ENCODE measurements at places on chromosomes 3 and 15.

- DNase-seq: no peak
Observed at GRCh38 chr3:113272385-113272779, 61.0 kb downstream of the BOC start.

DNA sequence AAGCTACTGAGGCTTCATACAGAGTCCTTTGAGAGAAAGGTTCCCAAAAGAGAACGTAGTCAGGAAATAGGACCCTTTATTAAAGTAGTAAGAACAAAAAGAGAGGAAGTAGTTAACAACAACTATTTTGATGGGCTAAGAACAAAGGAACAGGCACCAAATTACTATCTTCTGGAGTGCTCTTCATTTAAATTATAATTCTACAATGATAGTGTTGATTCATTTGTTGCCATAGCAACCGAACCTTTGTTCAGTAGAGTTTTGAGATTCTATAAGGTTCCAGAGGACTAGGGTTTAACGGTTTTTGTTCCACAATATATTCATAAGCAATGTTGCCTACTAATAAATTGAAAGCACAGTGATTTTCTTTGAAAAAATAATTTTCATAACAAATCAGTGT lies 78.8 kb downstream of the CMSS1 start:
- DNase-seq: no peak

GRCh38 chr15:84016371-84016770 lies 219.2 kb upstream of the GOLGA6L4 start:
- DNase-seq: no peak

DNA sequence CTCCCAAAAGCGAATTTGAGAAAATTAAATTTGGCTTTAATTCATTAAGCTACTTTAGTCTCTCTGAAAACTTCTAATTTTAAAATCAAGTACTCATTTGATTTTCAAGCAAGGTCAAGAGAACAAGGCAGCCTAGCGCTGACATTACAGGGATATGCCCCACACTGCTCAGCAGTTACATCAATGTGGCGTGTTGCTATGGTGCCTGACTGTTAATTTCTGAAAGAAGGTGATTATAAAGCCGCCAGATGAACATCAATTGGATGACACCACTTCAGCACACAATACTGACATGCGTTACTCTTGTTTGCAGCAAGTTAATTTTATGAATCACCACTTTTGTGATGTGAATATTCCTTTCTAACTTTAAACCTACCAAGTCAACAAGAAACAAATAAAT lies 284.4 kb downstream of the FOXP1 start:
- no peak for DNase-seq

GRCh38 chr15:75200765-75201615 lies 692 bp upstream of the C15orf39 start:
- no peak for DNase-seq

- DNase-seq: no peak
Observed at GRCh38 chr15:75023872-75024636, 664 bp downstream of the PPCDC start.

- DNase-seq: no peak
Observed at GRCh38 chr3:82957696-82958095, 1196.3 kb upstream of the GBE1 start.

GRCh38 chr3:48140936-48141603 lies 47.1 kb downstream of the CDC25A start:
- DNase-seq: no peak

DNA sequence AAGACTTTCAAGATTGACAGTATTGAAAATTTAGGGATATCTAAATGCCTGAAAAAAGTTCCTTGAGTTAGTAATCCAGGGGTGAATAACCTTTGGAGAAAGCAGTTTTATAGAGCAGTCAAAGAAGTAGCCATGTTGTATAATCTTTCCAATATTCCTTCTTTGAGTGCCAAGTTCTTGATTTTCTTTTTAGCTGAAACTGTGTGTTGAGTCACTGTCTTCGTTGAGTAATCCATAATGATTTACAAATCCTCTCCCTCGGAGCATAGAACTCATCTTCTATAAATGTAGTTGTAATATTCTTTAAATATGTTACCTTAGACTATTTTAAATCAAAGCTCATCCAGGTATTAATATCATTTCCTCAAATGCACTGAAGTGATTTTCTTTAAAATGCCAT lies 135.2 kb downstream of the BBX start:
- DNase-seq: no peak

- DNase-seq: no peak
Observed at GRCh38 chr15:89501646-89502045, 5.3 kb upstream of the RHCG start.

DNA sequence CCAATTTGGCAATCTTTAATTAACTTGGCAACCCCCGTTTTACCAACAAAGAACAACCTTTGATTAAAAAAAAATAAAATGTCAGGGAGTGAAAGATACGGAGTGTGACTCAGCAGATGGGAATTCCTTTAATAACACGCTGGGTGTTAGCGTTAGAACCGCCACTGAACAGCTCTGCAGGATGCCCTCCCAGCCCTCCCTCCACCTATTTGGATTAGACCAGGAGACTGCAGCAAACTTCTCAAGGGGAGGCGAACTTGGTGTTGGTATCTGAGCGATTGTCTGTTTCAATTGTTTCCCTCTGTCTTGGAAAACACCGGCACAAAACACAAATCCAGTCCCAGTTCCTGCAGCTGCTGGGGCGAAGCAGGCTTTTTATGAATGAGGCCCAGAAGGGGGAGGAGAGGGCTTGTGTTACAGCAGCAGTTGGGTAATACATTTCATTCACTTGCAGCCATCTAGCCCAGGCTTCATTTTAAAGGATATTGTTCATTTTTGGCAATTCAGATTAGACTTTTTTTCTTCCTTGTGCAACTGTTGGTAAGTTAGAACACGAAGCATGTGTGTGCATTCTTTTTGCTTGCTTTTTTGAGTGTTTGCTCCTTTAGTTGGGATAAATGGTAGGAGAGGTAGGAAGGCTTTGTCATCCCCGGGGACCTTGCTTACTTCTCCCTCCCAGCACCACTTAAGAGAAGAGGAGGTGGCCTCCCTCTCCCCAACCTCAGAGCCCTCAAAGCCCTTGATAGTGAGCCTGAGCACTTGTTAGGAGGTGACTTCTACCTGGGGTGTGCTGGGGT lies 152.3 kb downstream of the IGF1R start:
- no peak for DNase-seq

GRCh38 chr3:75042941-75043340 lies 428.5 kb upstream of the CNTN3 start:
- DNase-seq: no peak

DNA sequence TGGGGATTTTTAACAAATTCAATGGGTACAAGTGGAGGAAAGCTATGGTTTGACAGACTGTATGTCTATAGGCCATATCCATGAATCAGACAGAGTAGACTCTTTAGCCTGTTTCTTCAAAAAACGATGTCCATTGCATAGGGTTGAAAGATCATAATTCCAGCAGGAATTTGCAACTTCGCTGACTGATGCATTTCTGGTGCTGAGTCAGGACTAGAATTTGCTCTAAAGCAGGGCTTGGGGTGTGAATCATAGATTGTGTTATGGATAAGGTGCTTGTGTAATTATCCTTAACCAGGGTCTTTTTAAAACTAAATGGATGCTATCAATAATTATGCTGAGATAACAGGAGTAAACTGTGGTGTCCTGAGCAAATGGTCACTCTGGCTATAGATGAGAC lies 200.4 kb upstream of the TBC1D5 start:
- DNase-seq: no peak

DNA sequence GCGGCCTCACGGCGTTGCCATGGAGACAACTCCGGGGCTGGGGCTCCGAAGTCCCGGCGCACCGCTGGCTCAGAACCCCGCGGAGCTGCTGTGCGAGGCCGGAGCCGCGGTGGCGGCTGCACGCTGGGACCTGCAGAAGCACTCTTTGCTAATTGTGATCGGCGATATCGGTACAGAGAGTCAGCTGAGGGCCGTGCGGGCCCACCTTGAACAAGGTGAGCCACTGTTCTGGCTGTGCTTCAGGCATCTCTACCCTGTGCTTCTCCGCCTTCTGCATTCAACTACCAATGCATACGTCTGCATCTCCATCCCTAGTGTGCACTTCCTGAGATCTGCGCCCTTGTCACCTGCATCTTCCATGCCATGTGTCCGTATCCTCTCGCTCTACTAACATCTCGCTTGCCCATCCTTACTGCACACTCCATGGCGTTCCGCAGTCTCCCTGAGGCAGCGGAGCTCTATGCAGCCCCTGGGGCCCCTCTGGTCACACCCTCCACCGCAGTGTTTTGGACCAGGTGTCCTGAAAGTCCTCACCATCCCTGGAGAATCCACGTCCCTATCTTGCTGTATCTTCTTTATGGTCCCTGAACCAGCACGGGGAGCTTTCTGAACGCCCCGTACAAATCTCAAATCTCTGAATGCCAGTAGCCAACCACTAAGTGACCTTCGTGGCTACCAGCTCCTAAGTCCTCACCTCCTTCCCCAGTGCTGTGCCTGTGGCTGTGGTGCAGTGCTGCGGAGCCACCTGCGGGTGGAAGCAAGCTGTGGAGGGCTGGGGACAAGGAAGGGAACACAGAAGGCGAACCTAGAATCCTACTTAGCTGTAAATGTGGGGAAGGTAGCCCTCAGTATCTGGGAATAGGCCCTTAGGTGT lies 6.2 kb upstream of the MAP1A start:
- DNase-seq: no peak

- no peak for DNase-seq
Observed at GRCh38 chr3:105399062-105399461, 32.4 kb downstream of the ALCAM start.

DNA sequence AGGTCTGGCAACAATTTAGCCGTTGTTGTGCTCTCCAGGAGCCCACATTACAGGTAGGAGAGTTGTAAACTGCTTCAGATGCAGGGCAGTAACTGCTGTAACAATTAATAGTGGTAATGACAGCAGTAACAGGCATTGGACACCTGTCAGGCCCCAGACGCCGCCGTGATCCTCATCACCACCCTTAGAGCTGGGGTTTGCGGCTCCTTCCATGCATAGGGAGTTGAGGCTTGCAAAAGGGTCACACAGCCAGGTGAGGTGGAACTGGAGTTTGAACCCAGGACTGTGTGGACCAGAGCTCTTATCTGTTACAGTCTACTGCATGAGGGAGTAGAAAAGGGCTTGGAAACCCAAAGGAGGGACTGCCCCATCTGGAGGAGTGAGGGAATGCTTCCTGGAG lies 26.8 kb upstream of the NR2C2 start:
- no peak for DNase-seq

GRCh38 chr15:36951731-36952247 lies 148.6 kb downstream of the MEIS2 start:
- DNase-seq: no peak

GRCh38 chr15:69140306-69140705 lies 20.1 kb upstream of the GLCE start:
- no peak for DNase-seq

GRCh38 chr3:55951388-55951787 lies 464.3 kb upstream of the WNT5A start:
- no peak for DNase-seq

DNA sequence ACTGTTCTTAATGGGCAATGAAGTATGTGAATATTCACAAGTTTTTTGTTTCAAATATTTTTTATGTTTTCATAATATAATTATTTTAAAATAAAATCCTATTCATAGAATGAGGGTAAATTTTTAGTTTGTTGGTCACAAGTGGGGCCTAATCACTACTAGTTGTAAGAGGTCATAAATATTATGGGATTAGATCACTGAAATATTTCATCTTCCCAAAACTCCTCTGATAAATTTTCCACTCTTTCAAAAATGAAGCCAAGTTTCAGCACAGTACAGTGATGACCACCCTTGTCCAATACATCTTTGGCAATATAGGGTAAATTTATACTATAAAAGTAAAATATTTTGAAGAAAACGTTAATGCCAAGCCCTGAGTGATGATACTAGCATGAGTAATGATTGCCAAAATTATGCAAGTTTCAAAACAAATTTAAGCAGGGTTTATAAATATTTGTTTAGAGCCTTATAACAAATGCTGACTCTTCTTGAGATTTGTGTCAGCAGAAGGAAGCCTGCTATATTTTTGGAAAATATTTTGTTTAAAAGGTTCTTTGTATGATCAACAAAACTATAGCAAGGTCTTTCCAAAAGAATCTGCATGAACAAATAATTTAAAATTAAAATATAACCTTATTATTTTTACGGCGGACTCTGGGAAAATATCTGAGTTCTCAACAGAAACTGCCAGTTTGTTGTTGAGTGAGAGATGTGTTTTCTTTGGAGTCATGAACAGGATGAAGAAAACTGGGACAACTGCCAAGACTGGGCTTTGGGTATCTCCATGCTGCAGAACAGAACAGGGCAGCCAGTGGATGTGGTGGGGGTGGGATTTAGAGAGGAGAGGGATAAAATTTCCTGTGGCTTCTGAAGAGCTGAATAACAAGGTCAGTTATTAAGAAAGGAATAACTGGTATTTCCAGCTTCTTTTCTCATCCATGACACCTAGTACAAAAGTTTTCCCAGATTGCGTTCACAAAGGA lies 17.9 kb upstream of the TM4SF1 start:
- DNase-seq: no peak

GRCh38 chr3:133856316-133856715 lies 39.4 kb downstream of the RAB6B start:
- no peak for DNase-seq
